NCI-H1436 treated with DMSO at 0.1 percent for 48 hours (cell line): ENCODE measurements at places on chromosomes 13 and 19.

DNA sequence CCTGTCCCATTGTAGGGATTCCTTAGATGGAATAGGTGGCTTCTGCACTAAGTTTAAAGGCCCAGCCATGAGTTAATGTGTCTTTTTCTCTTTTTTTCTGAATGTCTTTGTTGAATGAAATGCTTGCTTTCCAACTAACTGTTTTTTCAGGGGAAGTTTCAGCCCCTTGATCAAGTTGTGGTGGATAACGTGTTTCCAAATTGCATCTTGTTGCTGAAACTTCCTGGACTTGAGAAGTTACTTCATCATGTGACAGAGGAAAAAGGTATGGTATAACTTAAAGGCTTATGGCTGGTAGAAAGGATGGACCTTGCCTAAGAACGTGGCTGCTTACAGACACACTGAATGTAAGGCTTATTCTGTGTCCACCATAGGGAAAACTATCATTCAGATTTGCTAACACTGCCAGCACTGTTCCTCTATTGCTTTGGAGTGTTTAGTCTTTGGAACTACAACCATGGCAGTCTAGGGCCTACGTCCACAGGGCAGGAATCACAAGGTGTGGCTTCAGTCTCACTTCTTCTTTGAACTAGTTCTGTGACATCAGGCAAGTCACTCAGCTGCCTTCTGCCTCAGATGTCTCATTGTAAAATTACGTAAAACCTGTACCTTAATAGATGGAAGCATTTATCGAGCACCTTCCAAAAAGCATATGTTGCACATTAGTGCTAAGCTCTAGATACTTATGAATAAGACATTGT is 25.3 kb downstream of the RNASEH2B start:
- no peak for DNase-seq

DNA sequence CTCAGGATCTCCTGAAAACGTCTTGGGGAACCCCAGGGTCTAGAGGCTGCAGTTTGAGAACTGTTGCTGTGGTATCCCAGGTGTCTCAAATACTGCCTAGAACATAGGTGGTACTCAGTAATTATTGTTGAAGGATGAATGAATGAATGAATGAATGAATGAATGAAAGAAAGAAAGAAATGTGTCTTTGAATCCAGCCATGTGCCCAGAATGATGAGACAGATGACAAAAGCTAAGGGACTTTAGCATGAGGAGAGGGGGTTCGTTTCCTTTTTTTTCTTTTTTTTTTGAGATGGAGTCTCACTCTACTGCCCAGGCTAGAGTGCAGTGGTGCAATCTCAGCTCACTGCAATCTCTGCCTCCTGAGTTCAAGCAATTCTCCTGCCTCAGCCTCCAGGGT is 7.8 kb downstream of the LSR start:
- no peak for DNase-seq

DNA sequence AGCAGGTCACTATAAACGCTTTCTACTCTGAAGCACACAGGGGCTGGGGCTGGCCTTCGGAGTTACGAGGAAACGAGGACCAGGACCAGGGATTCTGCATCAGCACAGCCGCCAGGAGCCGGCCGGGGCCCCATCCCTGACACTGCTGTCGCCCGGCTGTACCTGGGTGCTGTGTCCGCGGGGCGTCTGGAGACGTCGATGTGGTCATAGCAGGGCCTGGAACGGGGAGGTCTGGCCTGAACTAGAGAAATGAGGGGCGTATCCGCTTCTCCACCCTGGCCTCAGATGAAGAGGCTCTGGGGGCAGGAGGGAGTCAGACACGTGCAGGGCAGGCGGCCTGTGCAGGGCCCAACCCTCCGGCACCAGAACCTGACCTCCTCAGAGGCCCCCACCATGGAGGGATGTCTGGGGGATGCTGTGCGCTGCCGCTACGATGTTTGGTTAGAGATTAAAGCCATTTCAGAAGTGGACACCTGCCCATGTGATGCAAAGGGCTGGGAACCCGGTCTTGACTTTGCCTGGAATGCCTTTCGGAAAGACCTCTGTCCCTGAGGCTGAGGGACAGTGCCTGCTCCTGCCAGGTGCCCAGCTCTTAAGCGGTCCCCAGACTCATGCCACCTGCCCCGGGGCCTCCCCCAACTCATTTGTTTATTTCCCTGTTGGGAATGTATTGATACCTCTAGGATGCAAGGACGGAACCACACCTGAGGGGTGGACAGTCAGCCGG is 21.4 kb downstream of the GAS6 start:
- DNase-seq = no peak

DNA sequence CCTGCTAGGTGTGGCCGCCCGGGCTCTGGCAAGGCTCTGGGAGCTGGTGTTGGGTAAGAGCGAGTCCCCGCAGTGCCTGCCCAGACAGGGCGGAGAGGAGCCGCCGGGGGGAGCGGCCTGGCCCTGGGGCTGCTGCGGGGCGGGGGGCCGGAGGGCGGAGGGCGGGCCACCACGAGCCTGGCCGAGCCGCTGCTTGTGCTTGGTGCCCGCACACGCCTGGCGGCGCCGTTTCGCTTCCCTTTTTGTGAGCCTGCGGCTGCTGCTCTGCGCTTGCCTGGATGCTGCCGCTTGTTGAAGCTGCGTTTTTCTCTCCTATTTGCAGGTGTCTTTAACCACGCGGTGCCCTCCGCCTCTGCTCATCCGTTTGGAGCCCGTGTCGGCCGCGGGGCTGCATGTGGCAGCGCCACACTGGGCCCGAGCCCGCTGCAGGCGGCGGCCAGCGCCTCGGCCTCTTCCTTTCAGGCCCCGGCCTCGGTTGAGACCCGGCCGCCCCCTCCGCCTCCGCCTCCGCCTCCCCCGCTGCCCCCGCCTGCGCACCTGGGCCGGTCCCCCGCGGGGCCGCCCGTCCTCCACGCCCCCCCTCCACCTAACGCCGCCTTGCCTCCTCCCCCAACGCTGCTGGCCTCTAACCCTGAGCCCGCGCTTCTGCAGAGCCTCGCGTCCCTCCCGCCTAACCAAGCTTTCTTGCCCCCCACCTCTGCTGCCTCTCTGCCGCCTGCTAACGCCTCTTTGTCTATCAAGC is 8.5 kb downstream of the PLEKHJ1 start:
- no peak for DNase-seq

GRCh38 chr19:53989600-53990533 is 1.6 kb upstream of the CACNG6 start:
- DNase-seq = no peak

GRCh38 chr13:42706286-42706685 is 75.1 kb upstream of the FAM216B start:
- no peak for DNase-seq

GRCh38 chr19:3821857-3822364 is 35.7 kb upstream of the MATK start:
- no peak for DNase-seq

- DNase-seq = no peak
Observed at GRCh38 chr19:29849208-29849607, 37.4 kb downstream of the CCNE1 start.

DNA sequence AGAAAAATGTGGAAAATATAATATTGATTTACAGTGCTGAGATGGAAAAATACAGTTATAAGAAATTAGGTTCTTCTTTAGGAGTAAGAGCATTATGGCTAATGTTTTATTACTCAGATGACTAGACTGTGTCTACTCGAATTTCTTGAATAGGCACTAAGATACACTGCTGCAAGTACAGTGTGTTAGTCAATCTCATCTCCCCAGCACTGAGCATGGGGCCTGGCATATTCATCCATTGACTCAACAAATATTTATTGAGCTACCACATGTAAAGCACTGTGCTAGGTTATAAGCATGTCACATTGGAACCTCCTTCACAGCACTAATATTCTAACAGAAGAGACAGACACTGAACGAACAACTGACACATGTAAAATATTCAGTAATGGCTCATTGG is 242.5 kb upstream of the GPC6 start:
- no peak for DNase-seq
